ENCODE measurements at places on chromosomes 2 and 18.

DNA sequence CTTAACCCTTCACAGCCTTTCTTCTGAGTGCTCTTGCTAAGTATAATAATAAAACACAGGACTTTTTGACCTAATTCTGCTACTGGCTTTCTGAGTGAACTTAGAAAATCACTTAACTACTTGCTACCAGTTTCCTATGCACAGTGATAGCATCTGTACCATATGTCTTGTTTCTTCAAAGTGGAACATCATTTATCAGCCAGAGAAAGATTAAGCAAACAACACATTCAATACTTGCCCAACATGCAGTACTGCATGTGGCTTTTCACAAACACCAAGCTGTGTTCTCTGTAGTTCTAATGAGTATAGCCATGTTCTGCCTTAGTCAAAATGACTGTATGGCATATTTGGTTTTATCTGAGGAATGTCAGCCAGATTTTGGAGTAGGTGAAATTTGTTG, 1286.6 kb upstream of the ZEB2 start:
- H3K27me3 ChIP-seq = no peaks in the 10 kb centered on the region

- peaks cover 6% of the 10 kb centered on the region for H3K4me1 ChIP-seq
- H3K4me3 ChIP-seq = no peak overlapping the region
- peaks cover 7% of the 10 kb centered on the region for H3K27me3 ChIP-seq
- H3K27ac ChIP-seq = no peak overlapping the region
Observed at GRCh38 chr2:172412984-172413492, 14.3 kb upstream of the ITGA6 start.

- H3K27ac ChIP-seq = no peak overlapping the region
- H3K36me3 ChIP-seq = no peaks in the 10 kb centered on the region
- peaks cover 19% of the 10 kb centered on the region for H3K4me1 ChIP-seq
- H3K27me3 ChIP-seq = peaks cover 24% of the 10 kb centered on the region
- no peak for DNase-seq
Observed at GRCh38 chr2:42094114-42094513, 46.3 kb downstream of the PKDCC start.

DNA sequence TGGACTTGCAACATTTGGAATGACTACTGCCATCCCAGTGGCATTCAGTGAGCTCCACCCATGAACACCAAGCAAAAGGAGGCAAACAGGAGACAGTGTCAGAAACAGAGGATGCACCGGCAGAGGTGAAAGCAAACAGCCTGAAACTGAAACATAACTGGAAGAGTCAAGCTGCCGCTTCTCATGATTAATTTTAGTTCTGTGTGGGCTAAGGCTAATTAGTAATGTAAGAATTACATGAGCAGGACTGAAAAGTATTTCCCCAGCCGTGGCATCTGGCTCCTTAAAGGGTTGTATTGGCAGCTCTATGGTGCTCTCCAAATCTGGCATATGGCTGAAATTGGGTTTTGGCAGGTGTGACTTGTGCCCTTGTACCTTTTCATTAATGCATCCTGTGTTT, 1108.1 kb downstream of the TSN start:
- H3K27ac ChIP-seq = no peak overlapping the region
- H3K36me3 ChIP-seq = no peaks in the 10 kb centered on the region
- no peak overlapping the region for H3K4me3 ChIP-seq
- H3K4me1 ChIP-seq = no peaks in the 10 kb centered on the region
